CMK (cell line): ENCODE measurements at places on chromosomes 5 and 9.

DNA sequence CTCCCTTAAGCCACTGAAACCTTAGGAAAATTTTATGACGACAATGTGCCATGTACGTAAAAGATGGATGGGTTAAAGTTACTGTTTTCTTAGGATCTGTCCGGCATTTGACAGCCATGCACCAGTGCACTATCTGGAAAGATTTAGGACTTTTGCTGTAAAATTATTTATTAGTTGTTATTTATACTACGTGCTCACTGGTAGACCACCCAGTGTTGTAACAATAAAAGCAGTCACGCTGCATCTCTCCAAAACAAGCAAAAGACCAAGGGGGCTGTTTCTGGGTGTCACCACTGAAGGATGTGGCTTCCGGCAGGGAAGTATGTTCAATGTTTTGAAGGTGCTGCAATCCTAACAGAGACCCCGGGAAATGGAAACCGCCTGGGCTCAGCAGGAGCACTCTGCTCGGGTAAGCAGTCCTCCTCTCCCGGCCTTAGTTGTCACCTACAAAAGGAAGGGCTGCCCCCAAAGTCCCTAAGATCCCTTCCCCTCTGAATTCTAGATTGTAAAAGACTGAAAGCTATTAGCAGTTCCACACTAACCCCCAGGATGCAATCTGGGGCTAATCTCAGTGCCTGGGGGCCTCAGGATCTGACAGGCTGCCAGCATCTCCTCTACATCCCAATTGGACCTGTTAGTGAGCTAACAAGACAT is 38.6 kb downstream of the SAXO1 start:
- no peak for DNase-seq

DNA sequence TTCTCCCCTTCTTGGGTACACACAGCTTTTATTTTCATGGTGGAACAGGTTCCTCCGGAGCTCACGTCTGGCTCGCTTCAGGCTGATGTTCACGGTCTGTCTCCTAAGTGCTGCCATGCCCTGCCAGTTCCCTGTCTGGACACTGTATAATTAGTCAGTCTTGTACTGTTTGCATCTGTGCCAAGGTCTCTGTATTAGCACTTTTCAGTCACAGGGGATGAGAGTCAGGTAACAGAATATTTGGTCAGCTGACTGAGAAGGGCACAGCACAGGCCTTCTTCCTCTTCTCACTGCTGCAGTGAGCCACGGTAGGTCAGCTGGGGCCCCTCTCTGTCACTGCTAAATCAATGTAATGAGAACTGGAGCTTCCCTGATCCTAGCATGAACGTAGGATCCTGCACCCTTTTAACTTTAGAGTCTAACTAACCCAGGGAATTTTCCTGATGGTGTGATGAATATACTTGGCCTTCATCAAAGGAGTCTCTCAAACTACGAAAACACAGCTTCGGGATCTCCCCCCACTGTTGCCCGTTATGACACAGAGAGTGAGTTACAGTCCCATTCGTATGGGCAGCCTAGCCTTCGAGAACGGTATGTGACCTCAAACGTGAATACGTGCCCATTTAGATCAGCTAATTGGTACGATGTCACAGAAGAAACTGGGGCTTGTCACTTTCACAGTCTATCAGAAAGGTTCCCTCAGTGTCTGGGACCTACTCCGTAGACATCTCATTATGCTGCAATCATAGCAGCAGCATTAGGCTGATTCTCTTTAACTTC is 354.1 kb upstream of the RFX3 start:
- no peak for DNase-seq

- no peak for DNase-seq
These were observed 44.1 kb downstream of the UGCG start for GRCh38 chr9:111940697-111941096.

DNA sequence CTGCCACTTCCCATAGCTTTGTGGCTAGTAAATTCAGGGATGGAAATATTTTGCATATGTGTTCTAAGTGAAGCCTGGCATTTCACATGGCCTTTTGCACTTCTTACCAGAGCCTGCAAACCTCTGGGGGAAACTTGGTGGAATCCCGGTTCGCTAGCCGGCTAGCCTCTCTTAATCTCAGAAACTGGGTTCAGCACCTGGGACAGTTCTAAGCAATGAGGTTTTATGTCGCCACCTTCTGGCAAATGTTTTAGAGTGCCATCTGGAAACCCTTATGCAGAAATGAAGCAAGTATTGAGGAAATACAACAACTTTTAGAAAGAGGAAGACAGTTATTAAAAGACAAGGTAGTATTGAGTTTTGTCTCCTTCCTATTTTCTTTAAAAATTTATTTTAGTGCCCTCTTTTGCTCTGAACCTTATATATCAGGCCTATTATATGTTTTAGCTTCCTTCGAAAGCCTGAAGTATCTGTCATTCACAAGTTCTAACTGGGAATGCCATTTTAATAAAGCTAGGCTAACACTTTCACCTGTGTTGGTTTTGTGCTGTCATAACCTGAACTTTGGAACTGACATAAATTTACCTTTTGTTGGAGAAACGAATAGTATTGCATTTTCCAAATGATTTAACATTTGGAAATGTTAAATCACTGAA is 963 bp upstream of the HTR1A start:
- peak; percentile 0 for DNase-seq

GRCh38 chr5:131466171-131466766 is 168.8 kb downstream of the RAPGEF6 start:
- DNase-seq = no peak
